ENCODE measurements at places on chromosomes 3 and 15.
A peak's percentile ranks its signal among the peaks of the same experiment; 100 is the strongest.

- DNase-seq = no peak
Measured at GRCh38 chr3:56621681-56622080, 61.4 kb downstream of the TASOR start.

GRCh38 chr3:46378426-46378942 lies 7.7 kb downstream of the CCR5 start:
- peak; percentile 46 for DNase-seq

DNA sequence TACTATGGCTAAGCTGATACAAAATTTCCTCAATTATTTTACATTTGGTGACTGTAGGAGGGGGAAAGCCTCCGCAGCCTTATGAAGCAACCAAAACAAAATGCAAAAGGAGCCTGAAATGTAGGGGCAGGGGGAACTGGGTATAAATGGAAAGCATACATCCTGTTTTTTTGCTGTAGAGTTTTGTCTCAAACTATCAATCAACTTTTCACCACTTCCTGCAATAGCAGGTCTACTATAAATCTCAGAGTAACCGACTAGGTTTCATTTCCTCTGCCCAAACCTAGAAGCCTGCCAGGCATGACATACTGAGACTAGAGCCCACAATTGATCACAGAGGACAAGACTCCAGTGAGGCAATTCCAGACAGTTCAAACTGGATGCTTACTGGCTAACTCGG lies 91.3 kb downstream of the SHQ1 start:
- DNase-seq = peak; percentile 4

DNA sequence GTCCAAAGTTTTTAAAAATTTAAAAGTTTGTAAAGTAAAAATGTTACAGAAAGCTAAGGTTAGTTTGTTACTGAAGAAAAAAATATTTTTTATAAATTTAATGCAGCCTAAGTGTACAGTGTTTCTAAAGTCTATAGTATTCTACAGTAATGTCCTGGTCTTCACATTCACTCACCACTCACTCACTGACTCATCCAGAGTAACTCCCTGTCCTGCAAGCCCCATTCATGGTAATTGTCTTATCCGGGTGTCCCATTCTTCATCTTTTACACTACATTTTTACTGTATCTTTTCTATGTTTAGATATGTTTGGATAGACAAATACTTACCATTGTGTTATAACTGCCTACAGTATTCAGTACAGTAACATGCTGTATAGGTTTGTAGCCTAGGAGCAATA lies 36.7 kb upstream of the ATP10A start:
- DNase-seq = no peak

DNA sequence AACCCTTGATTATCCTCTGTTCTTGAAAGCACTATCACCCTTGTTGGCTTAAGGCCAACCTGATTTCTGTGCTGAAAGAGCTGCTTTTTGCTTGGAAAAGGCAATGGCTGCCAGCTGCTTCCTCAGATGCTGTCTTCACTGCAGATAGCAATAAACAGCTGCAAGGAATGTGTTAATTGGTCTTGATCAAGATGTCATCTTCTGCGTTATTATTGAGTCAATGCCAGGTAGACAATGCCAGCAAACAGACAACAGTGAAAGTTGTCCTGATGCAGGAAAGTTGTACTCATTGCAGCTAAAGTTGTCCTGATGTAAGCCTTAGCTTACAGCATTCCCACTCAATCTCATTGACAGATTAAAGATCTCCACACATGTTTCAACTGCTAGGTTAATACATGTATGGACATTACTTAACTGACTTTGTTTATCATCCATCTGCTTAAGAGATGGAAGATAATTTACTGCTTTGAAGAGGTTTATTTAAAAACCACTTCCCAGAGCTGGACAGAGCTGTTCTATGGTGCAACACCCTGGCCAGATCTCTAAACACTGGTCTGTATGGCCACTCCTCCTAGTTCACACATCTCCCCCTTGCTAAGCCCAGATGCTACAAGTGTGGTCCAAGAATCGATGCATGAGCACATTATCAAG lies 251.0 kb upstream of the MCTP2 start:
- no peak for DNase-seq

DNA sequence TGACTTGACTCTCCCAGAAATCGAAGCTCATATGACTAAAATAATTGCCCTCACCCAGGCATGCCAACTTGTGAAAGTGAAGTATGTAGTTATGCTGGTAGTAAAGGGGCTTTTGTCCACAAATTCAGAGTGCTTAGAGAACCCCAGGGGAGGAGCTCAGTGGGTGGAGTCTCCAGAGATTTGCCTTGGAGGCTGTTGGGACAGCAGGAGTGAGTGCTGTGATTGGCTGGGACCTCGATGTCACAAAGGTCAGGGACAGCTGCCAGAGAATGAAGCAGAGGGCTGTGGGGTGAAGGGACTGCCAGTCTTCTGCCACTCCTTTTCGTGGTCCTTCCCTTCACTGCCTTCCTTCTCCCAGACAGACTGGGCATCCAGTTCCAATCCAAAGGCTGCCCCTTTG lies 49.8 kb downstream of the ZNF445 start:
- no peak for DNase-seq

GRCh38 chr3:71520161-71521020 lies 63.1 kb downstream of the FOXP1 start:
- no peak for DNase-seq

DNA sequence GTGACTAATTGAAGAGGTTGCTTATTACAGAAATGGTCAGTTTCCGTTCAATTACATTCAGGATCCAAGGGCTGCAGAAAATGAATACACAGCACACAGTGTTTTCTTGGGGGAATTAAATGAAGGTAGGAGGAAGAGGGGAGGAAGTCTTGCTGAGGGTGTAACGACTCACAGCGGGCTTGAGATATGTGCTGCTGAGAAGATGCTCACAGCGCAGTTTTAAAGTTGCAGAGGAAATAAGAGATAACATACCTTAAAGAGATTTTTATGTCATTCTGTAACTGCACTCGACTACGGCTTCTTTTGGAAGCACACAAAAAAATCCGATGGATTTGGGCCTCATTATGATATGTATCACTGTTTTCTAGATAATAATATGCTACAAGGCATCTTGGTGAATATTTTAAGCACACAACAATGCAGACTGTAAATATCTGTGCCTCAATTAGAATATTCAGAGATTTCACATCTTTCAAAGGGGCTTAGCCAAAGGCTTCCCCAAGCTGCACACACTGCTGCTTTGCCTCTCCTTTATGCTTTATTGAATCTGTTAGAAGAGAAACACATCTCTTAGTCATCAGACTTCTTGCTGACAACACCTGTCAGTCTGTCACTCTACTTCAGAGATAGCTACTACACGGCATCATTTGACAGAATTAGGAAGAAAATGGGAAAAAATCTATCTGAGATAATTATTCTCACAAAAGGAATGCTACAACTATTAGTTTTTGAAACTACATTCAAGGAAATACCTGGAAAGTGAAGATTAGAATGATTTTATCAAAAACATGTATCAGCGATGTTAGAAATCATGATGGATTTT lies 773.2 kb downstream of the OTOL1 start:
- no peak for DNase-seq

- DNase-seq = peak; percentile 51
Measured at GRCh38 chr15:66233487-66234415, 19.8 kb downstream of the MEGF11 start.

DNA sequence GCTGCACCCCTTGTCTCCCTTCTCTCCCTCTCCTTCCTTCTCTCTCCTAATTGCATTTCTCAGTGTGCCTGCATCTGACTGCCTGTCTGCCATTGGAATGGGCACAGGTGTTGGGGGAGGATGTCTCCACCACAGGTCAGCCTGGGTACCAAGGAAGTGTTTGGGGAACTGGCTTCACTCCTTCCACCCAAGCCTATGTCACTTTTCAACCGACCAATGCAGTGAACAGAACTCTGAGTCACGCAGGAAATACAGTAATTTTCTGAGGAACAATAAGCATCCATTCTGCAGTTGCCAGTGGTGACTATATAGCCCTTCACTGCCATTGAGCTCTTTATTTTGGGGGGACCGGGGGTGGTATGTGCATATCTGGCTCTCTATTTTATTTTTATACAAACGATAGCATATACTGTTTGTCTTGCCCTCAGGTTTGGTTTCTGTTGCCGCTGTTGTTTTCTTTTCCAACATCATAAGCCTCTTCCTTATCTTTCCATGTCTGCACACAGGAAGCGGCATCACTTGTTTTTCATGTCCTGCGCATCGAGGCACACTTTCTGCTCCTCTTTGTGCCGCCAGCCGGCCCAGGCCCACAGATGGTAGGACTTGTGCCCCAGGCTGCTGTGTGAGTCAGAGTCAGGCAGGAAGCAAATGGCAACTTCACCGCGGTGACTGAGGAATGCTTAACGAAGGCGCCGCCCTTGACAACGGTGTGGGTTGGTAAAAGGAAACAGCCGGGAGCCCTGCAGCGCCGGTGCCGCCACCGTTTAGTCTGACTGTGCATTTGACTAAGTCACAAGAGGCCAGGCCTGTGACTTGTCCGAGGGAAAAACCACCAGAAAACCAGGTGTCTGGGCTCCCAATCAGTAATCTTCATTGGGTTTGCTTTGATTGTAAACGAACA lies 21.1 kb upstream of the CDCP1 start:
- peak; percentile 91 for DNase-seq

Measured in foreskin melanocyte (primary cell).